NCI-H1694 (cell line): ENCODE measurements at places on chromosomes 3 and 15.

GRCh38 chr15:99071091-99071680 lies 33.7 kb upstream of the SYNM start:
- DNase-seq: no peak

- no peak for DNase-seq
Measured at GRCh38 chr3:191139736-191140135, 59.3 kb upstream of the OSTN start.

DNA sequence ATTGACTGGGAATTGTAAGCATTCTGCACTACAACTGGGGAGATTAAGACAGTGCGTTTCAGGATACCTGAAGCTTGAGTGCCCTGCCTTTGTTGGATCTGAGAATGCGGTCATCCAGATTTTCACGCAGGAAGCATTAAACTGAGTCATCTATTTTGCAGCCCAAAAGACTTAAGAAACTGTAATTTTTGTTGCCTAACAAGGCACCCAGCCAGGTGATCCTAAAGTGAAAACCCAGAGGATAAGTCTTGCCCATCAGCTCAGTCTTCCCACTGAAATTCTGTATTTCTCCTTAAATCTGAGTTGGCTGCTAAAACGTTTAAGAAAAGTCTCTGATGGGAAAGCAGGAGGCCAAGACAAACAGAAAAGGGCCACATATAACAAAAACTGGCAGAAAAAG lies 242.5 kb upstream of the TMCO5A start:
- no peak for DNase-seq

DNA sequence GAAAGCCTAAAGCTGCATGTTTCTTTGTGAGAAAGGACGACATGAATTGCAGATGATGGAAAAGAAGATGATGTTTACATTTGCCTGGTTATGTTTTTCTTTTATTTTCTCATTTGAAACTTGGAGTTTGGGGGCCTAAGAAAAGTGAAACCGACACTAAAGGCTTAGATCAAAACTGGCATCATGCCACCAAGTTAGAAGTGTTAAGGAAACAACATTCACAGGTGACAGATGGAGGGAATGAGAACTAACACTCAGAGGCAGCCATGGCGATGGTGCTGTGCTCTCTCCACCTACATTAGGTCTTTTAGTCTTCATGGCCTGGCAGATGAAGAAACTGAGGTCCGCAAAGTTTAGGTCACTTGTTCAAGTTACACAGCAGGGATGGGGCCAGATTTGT lies 923.6 kb downstream of the TUSC7 start:
- no peak for DNase-seq

DNA sequence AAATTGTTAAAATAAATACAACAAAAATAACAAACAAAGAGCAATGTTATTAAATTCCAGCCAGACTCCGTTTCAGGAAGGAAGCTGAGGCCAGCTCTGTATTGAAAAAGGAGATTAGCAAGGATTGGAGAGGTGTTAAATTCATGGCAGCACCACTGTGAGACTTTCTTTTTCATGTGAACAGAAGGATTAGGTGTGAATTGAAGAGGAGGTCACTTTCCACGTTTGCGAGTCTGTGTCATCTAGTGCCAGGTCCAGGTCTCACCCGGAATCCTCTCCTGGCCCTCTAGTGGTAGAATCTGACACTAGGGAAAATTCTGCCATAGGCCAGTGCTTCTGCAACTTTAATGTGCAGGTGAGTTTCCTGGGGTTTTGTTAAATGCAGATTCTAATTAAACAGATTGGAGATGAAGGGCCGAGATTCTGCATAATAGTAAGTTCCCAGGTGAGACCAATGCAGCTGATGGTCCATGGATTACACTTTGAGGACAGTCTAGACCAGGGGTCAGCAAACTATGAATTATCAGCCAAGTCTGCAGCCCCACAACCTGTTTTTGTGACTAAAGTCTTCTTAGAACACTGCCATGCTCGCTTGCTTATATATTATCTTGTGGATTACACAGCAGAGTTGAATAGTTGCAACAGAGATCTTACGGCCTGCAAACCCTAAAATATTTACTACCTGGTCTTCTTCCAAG lies 9.2 kb upstream of the SLC6A1 start:
- DNase-seq: no peak

DNA sequence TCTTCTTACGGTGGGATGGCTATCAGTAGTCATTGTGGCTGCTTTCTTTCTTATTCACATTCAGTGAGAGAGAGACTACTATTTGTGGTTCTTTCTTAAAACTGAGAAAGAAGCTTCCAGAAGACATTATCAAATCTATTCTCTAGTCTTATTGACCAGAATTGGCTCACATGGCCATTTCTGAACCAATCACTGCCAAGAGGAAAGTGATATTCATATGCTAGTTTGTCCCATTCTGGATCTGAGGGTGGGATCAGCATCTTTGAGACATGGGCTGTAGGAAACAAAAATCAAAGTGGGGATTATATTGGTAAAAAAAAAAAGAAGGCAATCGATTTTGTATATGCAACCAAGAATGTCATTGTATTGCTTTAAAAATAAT lies 106.4 kb upstream of the RASGRP1 start:
- no peak for DNase-seq

DNA sequence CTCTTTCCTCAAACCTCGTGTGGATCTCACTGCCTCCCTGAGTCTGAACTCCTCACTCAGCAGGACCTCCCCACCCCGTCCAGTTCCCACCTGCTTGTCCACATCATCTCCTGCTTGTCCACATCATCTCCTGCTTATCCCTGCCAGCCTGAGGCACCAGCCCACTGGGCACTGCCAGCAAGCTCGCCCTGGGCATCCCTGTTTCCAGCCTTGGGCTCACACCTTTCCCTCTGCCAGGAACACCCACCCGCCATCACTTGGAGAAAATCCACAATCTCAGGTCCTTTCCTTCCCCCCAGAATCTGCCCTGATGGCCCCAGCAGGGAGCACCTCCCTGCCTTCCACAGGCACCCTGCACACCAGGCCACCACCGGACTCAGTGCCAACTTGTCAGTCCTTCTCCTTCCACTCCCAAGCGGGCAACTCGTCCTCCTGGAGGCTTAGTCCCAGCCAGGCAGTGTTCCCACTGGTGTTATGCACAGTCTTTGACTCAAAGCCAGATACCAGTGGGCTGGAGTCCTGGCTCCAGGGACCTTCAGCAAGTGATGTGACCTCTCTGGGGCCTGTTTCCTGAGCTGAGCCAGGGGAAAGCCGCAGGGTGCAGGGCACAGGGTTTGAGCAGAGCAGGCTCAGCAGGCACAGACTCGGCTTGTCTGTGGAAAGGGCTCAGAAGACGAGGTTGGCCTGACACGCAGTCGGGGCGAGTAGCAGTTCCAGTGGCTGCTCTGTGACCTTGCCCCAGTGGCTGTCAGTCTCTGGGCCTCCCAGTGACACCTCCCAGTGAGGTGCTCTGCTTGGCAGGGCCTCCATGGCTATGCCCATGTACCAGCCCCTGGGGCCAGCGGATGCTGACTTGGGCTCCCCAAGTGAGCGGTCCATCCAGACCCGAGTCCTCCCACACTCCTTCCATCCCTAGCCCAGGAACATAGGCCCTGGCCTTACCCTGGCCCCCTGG lies 9.5 kb upstream of the MESP2 start:
- DNase-seq: no peak
